ENCODE measurements at places on chromosomes 3 and 15.

- no peak for DNase-seq
These were observed 59.9 kb downstream of the LRRFIP2 start for GRCh38 chr3:37114251-37115145.

- DNase-seq = no peak
These were observed 46.8 kb upstream of the MCF2L2 start for GRCh38 chr3:183475016-183475763.

GRCh38 chr3:144295613-144296012 is 324.0 kb downstream of the DIPK2A start:
- no peak for DNase-seq

DNA sequence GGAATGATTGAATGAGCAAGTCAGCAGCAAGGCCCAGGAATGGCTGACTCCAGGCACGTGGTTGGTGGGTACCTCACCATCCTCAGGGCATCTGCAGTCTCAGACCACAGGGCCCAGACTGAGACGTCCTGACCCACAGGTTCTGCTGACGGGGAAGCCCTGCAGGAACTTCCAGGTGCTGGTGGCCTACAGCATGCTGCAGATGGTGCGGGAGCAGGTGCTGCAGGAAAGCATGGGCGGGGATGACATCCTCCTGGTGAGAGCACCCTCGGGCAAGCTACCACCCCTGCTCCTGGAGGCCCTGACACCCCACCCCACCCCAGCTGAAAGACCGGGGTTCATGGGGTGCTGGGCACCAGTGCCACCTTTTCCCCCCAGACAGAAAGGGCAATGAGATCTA is 14.1 kb downstream of the TBC1D21 start:
- DNase-seq = no peak

DNA sequence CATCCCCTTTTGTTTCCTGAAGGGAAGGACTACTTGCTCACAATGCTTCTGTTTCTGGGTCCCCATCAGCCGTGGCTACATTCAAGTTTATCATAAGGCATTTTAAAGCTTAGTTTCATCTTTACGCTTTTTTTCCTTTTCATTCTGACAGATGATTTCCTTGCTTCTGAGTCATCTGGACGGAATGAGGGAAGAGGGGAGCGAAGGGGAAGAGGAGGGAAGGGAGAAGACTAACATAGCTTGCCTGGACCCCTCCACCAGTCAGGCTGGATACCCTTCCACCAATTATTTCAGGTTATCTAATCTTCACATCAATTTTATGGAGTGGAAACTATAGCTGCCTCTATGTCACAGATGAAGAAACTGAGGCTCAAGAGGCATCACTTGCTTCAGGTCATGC is 27.6 kb downstream of the FAM3D start:
- no peak for DNase-seq

GRCh38 chr3:169758359-169758994 is 6.4 kb downstream of the TERC start:
- no peak for DNase-seq

- DNase-seq = no peak
These were observed 2.1 kb upstream of the ANXA2 start for GRCh38 chr15:60399931-60400330.

GRCh38 chr15:100783760-100784492 is 95.7 kb upstream of the ALDH1A3 start:
- DNase-seq = no peak

GRCh38 chr3:133295944-133296917 is 103.6 kb upstream of the BFSP2 start:
- no peak for DNase-seq

DNA sequence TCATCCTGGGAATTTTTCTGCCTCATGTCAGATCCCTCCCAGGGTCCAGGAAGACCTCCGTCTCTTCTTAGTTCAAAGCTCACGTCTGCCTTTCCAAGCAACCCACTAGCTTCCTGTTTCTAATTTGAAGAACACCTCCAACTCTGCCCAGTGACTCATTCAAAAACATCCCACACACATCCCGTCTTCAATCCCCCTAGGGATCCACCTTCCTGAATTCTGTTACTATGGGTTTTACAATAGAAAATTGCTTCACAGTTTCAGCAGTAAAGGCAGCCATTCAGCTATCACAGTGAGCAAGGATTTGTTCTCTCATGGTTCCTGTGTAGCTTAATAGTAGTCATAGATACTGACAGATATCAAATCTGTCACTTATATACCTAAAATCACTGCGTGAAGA is 308.3 kb upstream of the CCDC54 start:
- DNase-seq = no peak

GRCh38 chr15:77312523-77312922 is 107.4 kb downstream of the PEAK1 start:
- no peak for DNase-seq

DNA sequence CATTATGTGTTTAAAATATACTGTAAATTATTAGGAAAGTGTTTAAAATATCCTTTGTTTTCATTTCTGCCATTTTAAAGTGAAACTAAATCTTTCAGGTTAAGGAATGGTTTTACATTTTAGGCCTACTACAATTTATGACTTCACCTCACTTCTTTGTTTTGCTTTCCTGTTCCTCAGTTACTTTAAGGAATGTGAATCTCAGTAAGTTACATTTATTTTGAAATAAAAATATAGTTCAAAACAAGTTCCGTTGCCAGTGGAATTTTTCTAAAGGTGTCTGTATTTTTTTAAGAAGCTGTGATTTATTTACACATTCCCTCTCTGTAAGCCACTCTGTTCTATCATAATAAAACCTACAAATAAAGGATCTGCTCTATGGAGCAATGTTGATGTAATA is 630.9 kb upstream of the AGTR1 start:
- no peak for DNase-seq

- no peak for DNase-seq
These were observed 28.7 kb downstream of the ZIC4 start for GRCh38 chr3:147377412-147378367.

DNA sequence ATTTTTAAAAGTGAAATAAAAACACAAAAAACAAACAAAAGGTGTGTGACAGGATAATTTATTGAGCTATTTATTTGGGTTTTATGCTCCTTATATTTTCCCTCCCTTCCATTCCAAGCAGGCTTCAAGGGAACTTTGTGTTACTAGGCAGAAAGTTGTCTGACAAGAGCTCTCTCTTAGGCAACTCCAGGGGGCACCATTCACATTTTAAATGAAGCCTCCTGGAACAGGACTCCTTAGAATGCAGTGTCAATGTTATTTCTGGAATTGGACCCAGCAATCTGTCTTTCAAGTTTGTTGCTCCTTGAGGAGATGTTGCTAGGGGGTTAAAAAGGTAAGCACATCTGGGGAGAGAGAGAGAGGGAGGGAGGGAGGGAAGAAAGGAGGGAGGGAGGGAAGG is 5.4 kb upstream of the RFX7 start:
- DNase-seq = no peak

DNA sequence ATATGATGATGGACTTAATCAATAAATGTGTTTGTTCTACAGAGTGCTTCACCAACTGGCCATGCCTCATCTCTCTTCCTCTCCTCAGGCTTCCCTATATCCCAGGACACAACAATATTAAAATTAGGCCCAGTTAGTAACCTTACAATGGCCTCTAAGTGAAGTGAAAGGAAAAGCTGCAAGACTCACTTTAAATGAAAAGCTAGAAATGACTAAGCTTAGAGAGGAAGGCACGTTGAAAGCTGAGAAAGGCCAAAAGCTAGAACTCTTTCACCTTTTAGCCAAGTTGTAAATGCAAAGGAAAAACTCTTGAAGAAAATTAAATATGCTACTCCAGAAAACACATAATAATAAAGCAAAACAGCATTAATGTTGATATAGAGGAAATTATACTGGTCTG is 1010.3 kb downstream of the NAALADL2 start:
- no peak for DNase-seq

GRCh38 chr3:123094516-123095313 is 27.9 kb downstream of the PDIA5 start:
- DNase-seq = no peak

DNA sequence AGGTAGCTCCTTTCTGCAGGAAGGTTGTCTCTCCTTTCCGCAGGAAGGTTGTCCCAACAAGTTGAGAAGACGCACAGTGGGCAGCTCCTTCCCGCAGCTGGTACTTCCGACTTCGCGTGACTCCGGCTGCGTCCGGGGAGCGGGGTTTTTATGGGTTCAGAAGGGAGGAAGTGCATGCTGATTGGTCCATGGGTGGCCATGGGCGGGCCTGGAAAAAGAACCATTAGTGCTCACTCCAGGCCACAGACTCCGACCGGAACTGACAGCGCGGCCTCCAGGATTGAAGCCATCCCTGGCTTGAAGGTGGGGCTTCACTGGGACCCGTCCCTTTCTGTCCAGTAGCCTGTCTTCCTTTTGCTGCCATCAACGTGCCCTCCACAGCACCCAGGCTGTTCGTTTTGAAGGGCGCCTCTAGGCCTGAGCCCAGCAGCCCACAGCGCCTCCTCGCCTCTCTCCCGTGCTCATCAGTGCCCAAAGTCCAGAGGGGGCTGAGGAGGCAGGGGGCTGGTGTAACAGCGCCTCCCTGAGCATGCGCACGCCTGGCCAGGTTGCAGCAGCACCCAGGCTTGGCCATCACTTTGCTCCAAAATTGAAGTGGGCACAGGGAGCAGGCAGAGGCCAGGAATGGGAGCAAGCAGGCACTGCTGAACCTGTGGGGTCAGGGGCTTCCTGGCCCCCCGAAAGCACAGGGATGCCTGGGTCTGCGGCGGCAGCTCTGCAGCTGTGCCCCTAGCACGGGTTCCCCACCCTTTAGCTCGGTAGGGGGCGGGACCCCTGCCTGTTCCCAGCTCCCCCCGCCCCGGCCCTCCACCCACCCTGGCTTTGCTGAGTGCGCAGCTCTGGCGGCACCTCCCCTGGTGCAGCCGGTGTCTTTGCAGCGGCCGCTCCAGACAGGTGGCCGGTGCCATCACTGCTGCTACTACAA is 330.6 kb upstream of the MCTP2 start:
- DNase-seq = no peak

GRCh38 chr3:113436809-113437208 is 4.5 kb downstream of the CFAP44 start:
- no peak for DNase-seq

GRCh38 chr3:181912384-181912783 is 200.7 kb downstream of the SOX2 start:
- DNase-seq = no peak

DNA sequence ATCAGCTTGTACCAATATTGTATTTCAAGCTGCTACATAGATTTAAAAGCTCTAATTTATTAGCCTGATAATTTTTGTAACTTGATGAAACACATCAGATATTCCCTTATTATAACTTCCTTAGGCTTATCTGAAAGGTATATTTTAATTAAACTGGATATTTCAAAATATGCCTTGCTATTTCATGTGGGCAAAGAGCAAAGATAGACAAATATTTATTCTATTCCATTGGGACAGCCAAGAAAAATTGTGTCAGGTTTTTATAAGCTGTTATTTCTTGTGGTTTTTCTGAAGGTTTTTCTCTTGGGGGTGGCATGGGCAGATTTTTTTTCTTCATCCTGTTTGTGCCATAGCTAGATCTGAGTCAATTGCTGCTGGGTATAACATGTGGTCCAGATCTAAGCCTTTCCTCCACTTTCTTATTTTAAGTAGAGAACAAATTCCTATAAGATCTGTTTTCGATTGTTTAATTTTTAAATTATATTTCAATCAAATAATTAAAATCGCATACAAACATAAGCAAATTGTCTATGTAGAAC is 249.5 kb downstream of the NAALADL2 start:
- DNase-seq = no peak

- DNase-seq = no peak
These were observed 240.8 kb downstream of the ADAMTS17 start for GRCh38 chr15:100100926-100101325.

- peak; percentile 69 for DNase-seq
These were observed 10.8 kb upstream of the MFSD1 start for GRCh38 chr3:158790901-158791589.

GRCh38 chr15:79969146-79969545 is 1.9 kb downstream of the BCL2A1 start:
- no peak for DNase-seq

DNA sequence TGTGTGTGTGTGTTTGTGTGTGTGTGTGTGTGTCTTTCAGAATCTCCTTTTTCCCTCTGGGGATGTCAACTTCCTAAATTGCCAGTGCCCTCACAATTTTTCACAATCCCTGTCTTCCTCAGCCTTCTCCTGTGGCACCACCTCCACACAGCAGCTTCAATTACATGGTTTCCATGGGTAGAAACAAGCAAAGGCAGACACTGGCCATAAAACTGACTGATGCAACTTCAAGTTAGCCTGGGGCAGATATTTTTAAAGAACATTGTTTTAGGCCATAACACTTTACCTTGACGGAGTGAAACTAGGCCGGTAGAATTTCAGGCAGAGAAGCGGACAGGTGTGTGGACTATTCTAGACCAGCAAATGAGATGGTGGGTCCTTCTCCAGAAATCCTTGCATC is 405.8 kb upstream of the SUCLG2 start:
- DNase-seq = no peak

DNA sequence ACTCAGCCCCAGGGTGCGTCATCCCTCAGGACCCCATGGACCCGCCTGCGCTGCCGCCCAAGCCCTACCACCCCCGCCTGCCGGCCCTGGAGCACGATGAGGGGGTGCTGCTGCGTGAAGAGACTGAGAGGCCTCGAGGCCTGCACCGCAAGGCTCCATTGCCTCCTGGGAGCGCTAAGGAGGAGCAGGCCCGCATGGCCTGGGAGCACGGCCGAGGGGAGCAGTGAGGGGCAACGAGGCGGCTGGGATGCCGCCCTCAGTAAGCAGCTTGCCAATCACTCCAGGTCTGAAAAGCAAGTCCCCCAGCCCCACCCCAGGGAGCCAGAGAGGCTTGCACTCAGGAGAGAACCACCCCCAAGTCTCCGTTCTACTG is 3.8 kb upstream of the MANF start:
- no peak for DNase-seq

- no peak for DNase-seq
These were observed 441.6 kb upstream of the NAALADL2 start for GRCh38 chr3:174417573-174417972.

GRCh38 chr15:80991421-80991820 is 1.8 kb upstream of the MESD start:
- peak; percentile 20 for DNase-seq

- DNase-seq = no peak
These were observed 57.6 kb upstream of the RAB6B start for GRCh38 chr3:133953297-133953696.

DNA sequence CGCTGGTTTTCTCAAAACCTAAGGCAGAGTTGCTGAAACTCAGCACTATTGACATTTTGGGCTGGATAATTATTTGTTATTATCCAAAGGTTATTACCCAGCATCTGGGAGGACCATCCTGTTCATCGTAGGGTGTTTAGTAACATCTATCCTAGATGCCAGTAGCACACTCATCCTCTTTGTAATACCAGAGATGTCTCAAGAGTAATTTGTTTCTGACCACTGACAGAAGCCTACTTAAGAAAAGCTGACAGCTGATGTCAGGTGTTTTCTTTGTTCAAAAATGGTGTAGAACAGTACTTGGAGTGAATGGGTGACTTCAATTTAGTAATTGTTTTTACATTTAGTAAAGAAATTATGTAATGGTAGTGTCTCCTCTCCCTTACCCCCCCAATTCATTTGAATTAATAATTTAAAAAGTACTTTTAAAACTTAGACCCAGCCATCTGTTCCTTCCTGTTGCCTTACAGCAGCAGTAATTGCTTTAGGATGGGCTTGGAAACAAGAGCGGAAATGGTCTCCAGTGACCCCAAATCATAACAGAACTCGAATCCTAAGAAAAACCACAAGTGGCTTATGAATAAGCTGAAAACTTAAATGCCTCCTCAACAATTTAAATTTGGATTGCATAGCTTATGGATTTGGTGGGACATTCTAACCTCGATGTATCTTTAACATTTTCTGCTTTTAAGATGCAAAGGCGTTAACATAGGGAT is 105.4 kb downstream of the PTPRG start:
- no peak for DNase-seq

GRCh38 chr15:51751697-51752683 is 593 bp downstream of the TMOD2 start:
- DNase-seq = peak; percentile 18

- DNase-seq = no peak
These were observed 9.2 kb upstream of the FNDC3B start for GRCh38 chr3:172030181-172030580.

All from NCI-H2171 (cell line).